ENCODE measurements at places on chromosomes 4 and X. TPM values are rescaled to one million over a fixed set of nuclear protein-coding genes. Genes with fewer than 3 reads are reported as not detected.

DNA sequence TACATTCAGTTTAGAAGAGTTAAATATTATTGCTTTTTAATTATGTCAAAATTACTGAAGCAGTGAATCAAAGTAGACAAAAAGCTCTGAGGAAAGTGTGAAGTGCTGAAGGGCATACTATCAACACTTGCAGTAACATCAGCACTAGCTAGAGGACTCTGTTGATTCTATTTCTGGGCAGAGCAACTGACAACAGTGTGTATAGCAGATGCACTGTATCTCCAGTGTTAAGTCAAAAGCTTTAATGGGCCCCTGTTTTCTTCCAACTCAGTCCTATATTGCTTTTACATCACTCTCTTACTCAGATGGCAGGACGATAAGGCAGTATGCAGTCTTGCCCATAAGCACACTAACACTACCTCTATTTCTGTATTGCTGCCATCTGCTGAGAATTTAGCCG is 435.2 kb upstream of the AMOT start:
- H3K27me3 ChIP-seq = no peaks in the 10 kb centered on the region

GRCh38 chrX:112662559-112663427 is 16.9 kb downstream of the LHFPL1 start:
- no peak overlapping the region for H3K27ac ChIP-seq
- H3K4me1 ChIP-seq = no peaks in the 10 kb centered on the region
- no peaks in the 10 kb centered on the region for H3K36me3 ChIP-seq
- DNase-seq = no peak
- no peak overlapping the region for H3K4me3 ChIP-seq

GRCh38 chr4:117077760-117078159 is 7.6 kb downstream of the TRAM1L1 start:
- H3K36me3 ChIP-seq = no peaks in the 10 kb centered on the region
- H3K27me3 ChIP-seq = no peaks in the 10 kb centered on the region
- H3K4me1 ChIP-seq = no peaks in the 10 kb centered on the region
- no peak for DNase-seq
- H3K4me3 ChIP-seq = no peak overlapping the region
- H3K27ac ChIP-seq = no peak overlapping the region

- H3K27ac ChIP-seq = no peak overlapping the region
- H3K4me1 ChIP-seq = no peaks in the 10 kb centered on the region
- H3K27me3 ChIP-seq = no peaks in the 10 kb centered on the region
- H3K36me3 ChIP-seq = no peaks in the 10 kb centered on the region
Observed at GRCh38 chrX:128805236-128805635, 718.1 kb downstream of the SMARCA1 start.

GRCh38 chr4:21205821-21206531 is 505.7 kb downstream of the PACRGL start:
- H3K4me3 ChIP-seq = no peak overlapping the region
- no peak overlapping the region for H3K27ac ChIP-seq
- no peaks in the 10 kb centered on the region for H3K27me3 ChIP-seq
- DNase-seq = no peak
- no peaks in the 10 kb centered on the region for H3K4me1 ChIP-seq

HTR2C gene
- total RNA-seq = not detected

SERPINA7 gene
- not detected for total RNA-seq
